ENCODE measurements at places on chromosomes 1 and 21.

- no peak for DNase-seq
Observed at GRCh38 chr1:216184126-216184680, 239.0 kb downstream of the USH2A start.

- DNase-seq, result no peak
Observed at GRCh38 chr1:203479646-203480045, 4.0 kb downstream of the PRELP start.

DNA sequence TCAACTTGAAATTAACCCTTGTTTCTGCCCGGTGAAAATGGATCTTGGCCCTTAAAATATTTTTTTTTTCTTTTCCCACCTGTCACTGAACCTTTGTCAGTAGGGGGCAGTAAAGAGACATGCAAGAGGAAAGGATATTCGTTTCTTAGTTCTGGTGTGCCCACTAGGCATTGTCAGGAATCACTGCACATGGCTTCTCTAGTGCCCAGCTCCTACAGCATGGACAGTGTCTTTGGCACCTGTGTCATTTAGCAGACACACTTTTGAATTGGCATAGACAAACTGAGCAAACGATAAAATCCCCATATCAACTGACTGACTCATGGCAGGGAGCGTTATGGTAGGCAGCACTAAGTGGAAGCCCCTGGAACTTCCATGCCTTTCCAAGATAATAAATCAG, 1048.1 kb downstream of the BRINP3 start:
- DNase-seq, result no peak

DNA sequence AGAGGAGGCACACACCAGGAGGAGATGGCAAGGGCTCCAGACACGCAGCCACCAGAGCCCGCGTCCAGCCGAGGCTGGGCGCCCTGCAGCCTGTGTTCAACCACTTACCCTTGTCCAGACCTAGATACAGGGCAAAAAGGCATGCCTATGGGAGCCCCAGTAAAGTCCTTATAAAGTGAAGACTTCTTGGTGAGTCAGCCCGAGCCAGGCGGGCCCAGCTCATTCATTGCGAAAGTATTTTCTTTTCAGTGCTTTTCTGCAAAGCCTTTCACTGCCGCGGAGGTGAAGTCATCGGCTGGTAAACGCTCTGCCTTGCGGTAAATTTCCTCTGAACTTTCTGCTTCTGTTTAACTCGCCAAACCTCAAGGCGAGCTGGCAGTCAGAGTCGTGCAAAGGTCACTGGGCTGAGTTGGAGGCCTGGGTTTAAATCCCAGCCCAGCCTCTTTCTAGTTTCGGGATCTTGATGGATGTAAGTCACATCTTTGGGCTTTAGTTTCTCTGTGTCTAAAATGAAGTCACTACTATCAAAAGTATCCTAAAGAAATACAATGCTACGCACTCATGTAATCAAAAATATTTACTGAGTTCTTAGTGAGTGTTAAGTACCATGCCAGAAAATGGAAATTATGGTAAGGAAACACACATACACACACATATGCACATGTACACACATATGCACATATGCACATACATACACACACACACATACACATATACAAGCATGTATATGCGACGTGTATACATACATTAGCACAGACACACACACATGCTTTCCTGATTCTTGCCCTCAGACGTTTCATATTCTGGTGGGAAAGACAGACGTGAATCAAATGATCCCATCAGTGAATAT, 54.7 kb upstream of the IFFO2 start:
- peak; percentile 26 for DNase-seq

- DNase-seq, result no peak
Observed at GRCh38 chr1:58778385-58779000, 5.4 kb downstream of the JUN start.

DNA sequence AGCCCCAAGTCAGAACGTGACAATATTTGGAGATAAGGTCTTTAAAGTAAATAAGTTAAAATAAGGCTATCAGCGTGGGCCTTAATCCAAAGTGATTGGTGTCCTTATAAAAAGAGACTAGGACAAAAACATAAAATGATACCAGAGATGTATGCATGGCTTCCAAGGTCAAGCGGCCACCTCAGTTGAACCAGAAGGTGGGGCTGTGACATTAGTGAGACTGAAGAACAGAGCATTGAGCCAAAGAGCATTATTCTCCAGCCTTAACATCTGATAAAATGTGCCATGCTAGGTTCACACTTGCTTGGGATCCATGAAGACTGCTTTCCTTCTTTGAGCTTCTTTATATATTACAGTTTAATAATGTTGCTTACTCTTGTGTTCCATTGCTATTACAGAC, 554.6 kb downstream of the PLA2G4A start:
- no peak for DNase-seq

DNA sequence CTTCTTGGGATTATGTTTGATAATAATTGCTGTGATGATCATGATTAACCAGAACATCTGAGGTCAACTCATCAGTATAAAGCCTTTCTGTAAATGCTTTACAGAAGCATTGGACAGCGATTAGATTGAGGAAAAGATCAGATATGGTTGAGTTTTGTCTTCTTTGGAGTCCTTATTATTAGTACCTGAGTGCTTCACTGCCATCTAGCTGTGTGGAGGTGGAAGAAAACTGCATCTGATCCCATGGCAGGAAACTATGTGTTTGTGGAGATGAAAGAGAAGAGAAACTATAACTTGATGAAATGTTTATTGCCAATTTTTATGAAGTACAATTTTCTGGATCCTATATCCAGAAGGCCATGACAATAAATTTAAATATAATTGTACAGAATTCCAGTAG, 11.4 kb downstream of the FLG2 start:
- DNase-seq, result no peak

- DNase-seq, result no peak
Observed at GRCh38 chr21:21969211-21969610, 971.0 kb downstream of the NCAM2 start.

DNA sequence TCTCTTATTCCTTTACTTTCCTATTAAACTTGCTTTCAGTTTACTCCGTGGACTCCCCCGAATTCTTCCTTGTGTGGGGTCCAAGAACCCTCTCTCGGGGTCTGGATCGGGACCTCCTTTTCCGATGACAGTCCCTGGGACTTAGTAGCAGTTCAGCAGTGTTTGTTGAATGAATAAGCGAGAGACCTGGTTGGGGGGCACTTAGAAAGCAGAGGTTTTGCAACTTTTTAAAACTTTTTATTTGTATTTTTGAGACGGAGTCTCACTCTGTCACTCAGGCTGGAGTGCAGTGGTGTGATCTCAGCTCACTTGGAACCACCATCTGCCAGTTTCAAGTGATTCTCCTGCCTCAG, 2.1 kb upstream of the ANKRD65 start:
- no peak for DNase-seq

Measured in effector CD4-positive, alpha-beta T cell (primary cell).